ENCODE measurements at places on chromosomes 2 and 18.

GRCh38 chr2:166011660-166012059 is 58.1 kb upstream of the TTC21B start:
- DNase-seq: no peak

DNA sequence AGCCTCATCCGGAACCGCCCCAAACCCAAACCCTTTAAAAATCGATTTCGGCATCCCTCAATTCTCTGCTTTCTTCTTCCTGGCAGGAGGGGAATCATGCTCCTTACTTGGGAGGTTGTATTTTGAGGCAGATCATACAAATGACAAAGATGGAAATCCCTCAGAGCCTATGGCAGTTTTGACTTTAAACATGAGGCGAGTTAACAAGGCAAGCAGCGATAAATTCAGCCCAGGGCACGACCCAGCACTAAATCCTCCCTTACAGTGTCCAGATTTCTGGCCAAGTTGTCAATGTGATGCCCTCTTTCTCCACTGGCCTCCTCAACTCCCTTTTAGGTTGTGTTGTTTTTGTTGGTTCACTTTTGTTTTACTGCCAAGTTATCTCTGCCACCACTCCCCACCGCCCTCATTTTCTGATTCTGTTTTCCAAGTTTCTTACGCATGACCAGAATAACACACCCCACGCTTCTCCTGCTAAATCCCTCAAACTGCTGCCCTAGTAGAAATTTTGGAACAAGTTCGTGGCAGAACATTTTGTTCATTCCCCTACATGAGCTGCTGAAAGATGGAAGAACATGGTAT is 68.3 kb downstream of the CTAGE1 start:
- DNase-seq: no peak

DNA sequence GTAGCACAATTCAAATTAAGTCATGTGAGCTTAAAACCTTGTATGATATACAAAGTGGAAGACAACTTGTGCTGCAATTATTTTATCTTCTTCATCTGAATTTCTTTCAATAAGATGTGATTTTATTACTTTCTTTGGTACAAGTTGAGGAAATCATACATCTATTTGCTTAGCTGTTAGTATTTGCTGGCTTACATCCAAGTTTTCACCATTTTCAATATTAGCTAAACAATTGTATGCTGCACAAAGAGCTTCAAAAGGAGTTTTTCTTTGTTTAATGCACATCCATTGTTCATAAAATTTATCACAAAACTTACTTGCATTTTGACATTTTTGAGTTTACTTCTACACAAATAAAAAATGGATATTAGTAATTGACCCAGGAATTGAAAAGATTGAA is 40.9 kb downstream of the SCN9A start:
- no peak for DNase-seq

DNA sequence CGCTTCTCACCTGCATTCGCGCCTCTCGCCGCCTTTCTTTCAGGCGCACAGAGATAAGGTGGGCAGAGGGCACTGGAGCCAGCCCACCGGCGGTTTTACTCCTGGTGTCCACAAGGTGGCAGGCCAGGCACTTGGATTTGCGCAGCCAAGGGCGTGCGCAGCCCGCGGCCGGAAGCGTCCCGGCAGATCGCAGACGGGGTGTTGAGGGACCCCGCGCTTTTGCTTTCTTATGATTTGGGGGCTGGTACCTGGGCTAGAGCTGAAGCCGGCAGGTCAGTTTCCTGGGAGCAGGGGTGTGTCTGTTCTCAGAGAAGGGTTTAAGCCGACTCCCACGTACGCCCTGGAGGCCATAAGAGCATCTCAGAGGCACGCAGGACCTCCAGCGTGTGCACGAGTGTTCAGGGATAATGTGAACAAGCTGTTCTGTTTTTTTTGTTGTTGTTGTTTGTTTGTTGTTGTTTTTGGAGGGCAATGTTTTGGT is 305.6 kb upstream of the CXCR4 start:
- DNase-seq: peak; percentile 81

DNA sequence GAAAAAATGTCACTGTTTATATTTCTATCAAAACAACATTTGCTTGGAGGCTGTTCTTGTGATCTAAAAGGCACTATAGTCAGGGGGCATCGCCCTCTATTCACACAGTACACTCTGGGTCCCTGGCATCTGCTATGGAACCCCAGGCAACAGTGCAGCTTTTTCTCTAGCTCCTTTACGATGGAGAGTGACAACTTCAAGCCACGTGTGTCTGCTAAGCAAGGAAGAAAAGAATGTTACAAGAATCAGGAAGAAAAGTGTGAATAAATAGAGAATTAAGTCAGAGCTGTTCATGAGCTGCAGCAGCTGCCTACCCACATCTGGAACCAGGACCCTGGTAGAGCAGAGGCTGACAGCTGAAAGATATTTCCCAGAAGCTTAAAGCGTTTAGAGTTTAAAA is 11.2 kb downstream of the RND3 start:
- DNase-seq: no peak

- no peak for DNase-seq
Observed at GRCh38 chr2:42979870-42980763, 187.7 kb upstream of the HAAO start.

DNA sequence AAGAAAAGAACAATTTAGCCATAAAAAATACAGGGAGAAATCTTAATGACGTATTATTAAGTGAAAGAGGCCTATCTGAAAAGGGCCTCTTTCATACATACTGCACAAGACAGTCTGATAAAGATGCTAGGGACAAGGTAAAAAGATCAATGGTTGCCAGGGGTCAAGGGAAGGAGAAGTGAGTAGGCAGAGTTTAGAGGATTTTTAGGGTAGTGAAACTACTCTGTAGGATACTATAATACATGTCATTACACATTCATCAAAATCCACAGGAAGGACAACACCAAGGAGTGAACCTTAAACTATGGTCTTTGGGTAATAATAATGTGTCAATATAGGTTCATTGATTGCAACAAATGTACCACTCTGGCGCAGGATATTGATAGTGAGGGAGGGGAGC is 289.3 kb downstream of the FSIP2 start:
- DNase-seq: no peak

DNA sequence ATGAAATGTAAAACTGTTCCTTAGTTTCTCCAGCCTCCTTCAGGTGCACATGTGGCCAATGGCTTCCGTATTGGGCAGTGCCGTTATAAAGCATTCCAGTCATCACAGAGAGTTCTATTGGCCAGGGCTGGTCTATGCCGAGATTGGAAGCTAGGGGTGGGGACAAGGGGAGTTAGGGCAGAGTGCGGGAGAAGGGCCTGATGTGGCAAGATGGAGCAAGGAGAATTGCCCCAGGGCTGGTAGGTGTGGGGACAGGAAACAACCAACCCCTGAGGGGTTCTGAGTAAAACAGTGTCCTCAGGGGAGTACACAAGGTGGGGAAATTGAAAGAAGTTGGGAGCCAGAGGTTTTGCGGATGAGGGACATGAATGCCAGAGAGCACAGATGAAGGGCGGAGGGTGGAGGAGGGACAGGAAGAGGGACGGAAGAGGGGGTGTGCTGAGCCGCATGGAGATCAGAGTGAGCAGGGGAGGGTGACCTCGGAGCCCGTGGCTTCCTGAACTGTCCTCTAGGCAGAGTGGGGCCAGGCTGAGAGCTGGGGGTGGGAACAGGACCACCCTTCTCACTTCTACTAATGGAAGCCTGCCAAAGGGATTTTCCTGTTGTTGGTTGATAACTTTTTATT is 9.1 kb upstream of the ATP6V1C2 start:
- DNase-seq: peak; percentile 28

- DNase-seq: no peak
Observed at GRCh38 chr18:8799001-8799400, 93.6 kb downstream of the MTCL1 start.

DNA sequence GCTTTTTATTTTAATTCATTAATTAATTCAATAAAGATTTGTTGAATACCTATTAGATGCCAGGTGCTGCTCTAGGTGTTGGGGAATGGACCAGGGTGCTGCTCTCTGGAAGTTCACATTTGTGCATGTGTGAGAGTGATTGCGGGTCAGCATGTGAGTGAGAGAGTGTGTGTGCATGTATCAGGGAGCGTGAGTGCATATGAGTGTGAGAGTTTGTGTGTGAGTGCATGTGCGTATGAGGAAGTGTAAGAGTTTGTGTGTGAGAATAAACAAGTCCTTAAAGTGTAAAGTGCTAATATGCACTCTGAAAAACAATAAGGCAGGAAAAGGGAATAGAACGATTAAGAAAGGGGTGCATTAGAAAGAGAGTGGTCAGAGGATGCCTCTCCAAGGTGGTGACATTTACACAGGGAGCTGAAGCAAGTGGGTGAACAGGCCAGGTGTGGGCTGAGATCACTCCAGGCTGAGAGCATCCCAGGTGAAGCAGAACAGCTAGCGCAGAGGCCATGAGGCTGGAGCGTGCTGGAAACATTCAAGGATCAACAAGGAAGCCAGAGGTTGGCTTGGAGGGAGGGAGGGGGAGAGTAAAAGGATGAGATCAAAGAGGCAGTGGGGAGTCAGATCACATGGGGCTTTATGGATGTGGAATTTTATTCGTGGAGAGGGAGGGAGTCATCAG is 50.5 kb upstream of the SLC1A4 start:
- DNase-seq: no peak

DNA sequence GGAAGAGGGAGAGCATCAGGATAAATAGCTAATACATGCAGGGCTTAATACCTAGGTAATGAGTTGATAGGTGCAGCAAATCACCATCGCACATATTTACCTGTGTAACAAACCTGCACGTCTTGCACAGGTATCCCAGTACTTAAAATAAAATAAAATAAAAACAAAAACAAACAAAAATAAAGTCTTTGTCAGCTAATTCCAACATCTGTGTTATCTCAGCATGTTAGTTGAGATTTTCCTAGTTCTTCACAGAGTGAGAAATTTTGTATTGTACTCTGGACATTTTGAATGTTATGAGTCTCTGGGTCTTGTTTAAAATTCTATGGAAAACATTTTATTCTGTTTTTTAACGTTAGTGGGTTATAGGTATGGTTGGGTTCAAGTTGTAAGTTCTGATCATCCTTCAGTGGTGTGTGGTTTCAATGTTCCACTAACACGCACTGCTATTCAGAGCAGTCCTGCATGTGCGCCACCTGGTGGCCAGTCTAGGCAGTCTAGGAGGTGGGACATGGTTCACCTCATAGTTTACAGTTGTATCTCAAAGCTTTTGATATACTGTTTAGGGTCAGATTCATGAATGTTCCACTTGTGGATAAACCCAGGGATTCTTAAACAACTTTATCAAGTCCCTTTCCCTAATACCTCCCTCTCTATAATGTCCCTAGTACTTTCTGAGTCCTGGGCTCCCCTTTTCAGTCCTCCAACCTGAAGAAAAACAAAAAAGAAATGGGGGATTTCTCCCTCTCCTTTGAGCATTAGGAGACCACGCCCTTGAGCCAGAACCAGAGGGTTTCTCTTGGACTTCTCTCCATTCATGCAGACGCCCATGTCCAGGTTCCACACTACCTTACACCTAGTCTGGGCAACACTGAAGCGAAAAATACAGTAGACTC is 213.4 kb upstream of the GATA6 start:
- DNase-seq: peak; percentile 50

DNA sequence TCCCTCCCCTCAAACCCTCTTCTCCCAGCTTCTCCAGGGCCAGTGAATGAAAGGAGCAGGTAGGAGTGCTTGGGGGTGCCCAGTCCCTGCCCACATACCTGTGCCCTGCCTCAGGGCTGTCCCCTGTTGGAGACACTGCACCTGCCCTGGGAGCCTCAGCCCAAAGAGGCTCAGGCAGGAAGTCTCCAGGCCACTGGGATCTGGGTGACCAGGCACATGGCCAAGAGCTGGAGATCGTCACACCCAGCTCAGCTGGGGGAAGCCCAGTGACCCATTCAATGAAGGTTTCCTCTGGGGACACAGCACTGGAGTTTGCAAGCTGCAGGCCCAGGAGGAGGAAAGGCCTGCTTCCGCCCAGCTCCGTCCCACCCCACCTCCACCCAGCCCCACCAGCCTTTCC is 156.4 kb downstream of the ZFP36L2 start:
- no peak for DNase-seq

DNA sequence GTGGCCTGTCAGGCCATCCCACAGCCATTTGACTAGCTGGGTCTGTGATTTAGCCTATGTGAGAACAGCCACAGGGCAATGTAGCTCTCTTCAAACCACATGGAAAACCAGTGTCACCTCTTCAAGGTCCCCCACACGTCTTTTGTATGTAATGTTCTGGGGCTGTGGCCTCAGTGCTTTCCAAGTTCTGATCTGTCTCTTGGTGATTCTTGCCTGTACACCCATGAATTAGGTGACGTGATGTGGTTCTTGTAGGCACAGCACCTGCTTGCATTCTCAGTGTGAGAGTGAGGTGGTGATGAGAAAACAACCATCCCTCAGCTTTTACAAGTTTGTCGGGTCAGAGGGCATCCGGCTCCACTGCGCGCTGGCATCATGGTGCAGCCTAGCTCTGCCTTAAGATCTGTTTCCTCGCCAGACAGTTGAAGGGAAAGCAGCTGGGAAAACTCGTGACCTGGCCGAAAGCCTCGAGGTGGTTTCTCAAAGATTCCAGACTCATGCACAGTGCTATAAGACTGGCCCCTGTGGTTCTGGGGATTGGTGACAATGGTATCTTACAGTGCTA is 125.8 kb downstream of the TANC1 start:
- no peak for DNase-seq

GRCh38 chr18:52160636-52161035 is 179.4 kb upstream of the DCC start:
- DNase-seq: no peak

GRCh38 chr2:20180676-20181648 is 44.0 kb downstream of the SDC1 start:
- no peak for DNase-seq

GRCh38 chr2:179951680-179952079 is 55.4 kb downstream of the CWC22 start:
- no peak for DNase-seq

DNA sequence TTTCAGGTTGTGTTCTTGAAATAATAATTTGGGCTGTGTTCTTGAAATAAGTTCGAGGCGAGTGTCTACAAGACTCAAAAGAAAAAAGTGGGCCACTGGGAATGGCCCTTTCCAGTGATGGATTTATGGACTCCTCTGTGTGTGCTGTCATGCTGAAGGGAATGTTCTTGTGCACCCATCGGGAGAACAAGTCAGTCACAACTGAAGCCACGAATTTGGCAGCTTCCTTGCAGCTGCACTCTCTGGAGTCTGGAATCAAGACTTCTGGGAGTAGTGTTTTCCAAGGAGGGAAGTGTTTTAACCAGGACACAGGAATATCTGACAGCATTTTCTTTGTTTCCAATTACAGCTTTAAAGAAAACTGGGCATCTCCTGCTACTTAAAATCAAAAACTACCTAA is 620 bp downstream of the SLC14A1 start:
- no peak for DNase-seq

- DNase-seq: peak; percentile 71
Observed at GRCh38 chr2:128531856-128532255, 213.2 kb upstream of the HS6ST1 start.

GRCh38 chr2:74646834-74647482 is 1.2 kb downstream of the M1AP start:
- no peak for DNase-seq
